ENCODE measurements at places on chromosomes 4 and X. TPM values are rescaled to one million over a fixed set of nuclear protein-coding genes. Genes with fewer than 3 reads are reported as not detected.

DNA sequence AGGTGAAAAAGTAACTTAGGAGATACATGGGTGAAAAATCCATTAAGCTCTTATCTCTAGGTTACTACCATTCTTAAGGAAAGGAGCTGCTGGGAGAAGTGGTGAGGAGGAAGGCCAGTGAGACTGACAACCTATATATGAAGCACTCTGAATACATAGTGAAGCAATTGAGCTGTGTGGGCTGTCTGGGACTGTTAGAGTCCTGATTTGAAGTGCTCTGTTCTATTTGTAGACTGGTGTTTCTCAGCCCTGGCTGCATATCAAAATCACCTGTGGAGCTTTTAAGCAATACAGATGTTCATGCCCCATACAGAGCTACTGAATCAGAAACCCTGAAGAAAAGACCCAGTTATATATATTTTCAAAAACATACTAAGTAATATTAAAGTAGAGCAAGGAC, 3.9 kb downstream of the SERTM2 start:
- DNase-seq = no peak
- no peak overlapping the region for H3K4me3 ChIP-seq
- peaks cover 21% of the 10 kb centered on the region for H3K4me1 ChIP-seq

GRCh38 chr4:162229670-162230069, 65.9 kb upstream of the FSTL5 start:
- no peaks in the 10 kb centered on the region for H3K27me3 ChIP-seq
- H3K4me3 ChIP-seq = no peak overlapping the region
- H3K36me3 ChIP-seq = no peaks in the 10 kb centered on the region

DNA sequence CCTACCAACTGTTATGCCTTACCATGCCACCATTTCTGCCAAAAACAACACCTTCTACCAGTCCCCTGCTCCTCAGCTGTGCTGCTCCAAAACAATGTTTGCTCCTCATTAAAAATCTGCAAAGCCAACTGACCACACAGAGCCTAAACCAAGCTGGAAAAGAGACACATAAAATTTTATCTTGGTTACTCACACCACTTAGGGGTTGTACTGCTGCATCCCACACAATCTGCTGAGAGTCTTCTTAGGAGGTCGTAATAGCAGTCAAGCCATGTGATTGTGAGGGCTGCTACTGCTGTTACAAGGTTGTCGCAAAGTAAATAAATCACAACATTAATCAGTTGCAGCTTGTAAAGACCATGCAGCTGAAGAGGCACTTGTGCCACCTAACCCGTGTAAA, 607.4 kb upstream of the FAM241A start:
- no peaks in the 10 kb centered on the region for H3K27me3 ChIP-seq
- no peak overlapping the region for H3K27ac ChIP-seq
- no peaks in the 10 kb centered on the region for H3K4me1 ChIP-seq
- no peaks in the 10 kb centered on the region for H3K36me3 ChIP-seq
- H3K4me3 ChIP-seq = no peak overlapping the region

DNA sequence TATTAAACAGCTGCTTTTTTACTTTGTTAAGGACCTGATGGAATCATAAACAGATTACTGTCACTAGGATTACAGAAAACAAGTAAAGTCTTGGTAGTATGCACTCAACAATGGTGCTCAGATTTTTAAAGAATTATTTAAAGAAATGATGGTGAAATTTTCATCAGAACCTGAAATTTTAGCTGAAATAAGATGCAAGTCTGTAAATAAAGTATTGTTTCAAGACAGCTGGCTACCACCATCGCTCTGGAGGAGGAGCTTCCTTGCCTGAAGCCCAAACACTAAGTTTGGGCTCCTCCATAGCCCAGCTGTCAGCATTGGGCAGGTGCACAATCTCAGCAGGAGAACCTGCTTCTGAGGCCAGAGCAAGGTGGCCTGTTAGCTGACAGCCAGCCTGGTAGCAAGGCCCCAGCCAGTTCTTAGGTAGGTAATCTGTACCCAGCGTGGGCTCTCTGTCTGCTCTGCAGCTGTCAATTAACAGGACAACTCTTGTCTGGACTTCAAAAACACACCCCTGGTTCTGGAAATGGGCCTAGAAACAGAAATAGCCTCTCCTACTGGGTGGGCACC, 4.6 kb downstream of the GAB1 start:
- H3K27me3 ChIP-seq = no peaks in the 10 kb centered on the region
- peaks cover 39% of the 10 kb centered on the region for H3K4me1 ChIP-seq
- no peaks in the 10 kb centered on the region for H3K36me3 ChIP-seq
- H3K27ac ChIP-seq = peak overlapping the region; percentile 67
- H3K4me3 ChIP-seq = no peak overlapping the region

DNA sequence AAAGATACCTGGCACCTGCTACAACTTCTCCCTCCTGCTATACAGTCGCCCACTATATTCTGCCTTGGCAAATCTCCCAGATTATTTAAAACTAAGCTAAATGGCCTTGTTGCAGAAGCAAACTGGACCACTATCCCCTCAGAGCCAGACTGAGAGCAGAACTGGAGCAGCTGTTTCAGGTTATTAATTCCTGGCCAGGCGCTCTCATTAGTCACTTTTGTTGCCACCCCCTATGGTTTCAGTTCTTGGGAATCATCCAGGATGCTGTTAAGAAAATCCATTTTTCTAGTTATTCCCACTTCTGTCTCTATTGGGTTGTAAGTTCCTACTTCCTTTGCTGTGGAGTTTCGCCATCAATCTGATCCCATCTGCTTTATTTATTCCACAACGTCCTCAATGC, 30.1 kb downstream of the ADGRA3 start:
- H3K27me3 ChIP-seq = no peaks in the 10 kb centered on the region
- DNase-seq = no peak
- H3K4me3 ChIP-seq = no peak overlapping the region

DNA sequence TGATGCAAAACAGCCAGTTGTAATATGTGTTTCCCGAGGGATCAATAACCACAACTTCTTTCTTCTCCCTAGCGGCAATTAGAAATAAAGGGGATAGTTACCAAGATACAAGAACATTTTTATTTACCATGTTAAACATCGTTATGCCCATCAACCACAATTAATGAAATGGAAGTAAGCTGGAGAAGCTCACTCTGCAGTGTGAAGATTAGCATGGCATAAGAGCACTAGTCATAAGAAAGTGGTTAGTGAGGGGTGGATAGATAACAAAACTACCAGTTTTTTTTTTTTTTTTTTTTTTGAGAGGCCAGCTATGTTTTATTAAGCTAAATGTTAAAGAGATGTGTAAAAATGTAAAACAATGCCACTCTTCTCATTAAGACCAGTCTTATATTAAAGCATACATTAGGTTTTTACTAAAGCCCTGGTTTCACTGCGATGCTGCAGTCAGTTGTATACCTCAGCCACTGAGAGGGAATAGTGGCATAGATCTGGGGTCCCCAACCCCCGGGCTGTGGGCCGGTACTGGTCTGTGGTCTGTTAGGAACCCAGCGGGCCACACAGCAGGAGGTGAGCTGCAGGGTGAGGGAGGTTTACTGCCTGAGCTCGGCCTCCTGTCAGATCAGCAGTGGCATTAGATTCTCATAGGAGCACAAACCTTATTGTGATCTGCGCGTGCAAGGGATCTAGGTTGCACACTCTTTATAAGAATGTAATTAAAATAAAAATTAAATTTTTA, 27.9 kb upstream of the NFXL1 start:
- DNase-seq = no peak
- H3K27ac ChIP-seq = no peak overlapping the region

- peaks cover 7% of the 10 kb centered on the region for H3K27me3 ChIP-seq
- DNase-seq = no peak
- no peak overlapping the region for H3K4me3 ChIP-seq
- no peak overlapping the region for H3K27ac ChIP-seq
- H3K36me3 ChIP-seq = no peaks in the 10 kb centered on the region
Observed at GRCh38 chr4:152240232-152240631, 295.7 kb downstream of the FBXW7 start.

GRCh38 chrX:145178268-145178667, 69.0 kb upstream of the SPANXN1 start:
- H3K36me3 ChIP-seq = no peaks in the 10 kb centered on the region
- no peaks in the 10 kb centered on the region for H3K4me1 ChIP-seq
- H3K27me3 ChIP-seq = no peaks in the 10 kb centered on the region
- H3K4me3 ChIP-seq = no peak overlapping the region
- DNase-seq = no peak
- no peak overlapping the region for H3K27ac ChIP-seq

GRCh38 chr4:184644553-184645307, 4.5 kb downstream of the CASP3 start:
- H3K27ac ChIP-seq = peak overlapping the region; percentile 18
- H3K4me1 ChIP-seq = peaks cover 36% of the 10 kb centered on the region
- DNase-seq = no peak
- H3K36me3 ChIP-seq = peaks cover 27% of the 10 kb centered on the region

DNA sequence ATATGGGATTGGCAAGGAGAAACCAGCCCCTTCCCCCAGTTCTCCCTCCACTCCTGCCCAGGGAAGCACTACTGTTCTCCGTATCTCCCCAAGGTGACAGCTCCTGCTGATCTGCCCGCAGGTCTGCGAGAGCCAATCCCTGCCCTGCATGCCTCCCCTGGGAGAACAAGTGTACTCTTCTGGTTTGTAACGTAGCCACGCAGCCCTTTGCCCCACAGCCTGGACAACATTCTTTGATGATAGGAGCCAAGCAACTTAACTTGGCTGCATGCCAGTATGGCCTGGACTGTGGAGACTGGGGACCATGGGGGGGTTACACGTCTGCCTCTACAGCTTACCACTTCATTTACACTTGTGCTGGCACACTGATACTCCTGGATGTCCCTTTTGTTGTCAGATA, 2.0 kb downstream of the STBD1 start:
- H3K27me3 ChIP-seq = peaks cover 4% of the 10 kb centered on the region
- DNase-seq = no peak
- peaks cover 6% of the 10 kb centered on the region for H3K36me3 ChIP-seq
- H3K4me1 ChIP-seq = peaks cover 5% of the 10 kb centered on the region
- peak overlapping the region; percentile 79 for H3K4me3 ChIP-seq

DNA sequence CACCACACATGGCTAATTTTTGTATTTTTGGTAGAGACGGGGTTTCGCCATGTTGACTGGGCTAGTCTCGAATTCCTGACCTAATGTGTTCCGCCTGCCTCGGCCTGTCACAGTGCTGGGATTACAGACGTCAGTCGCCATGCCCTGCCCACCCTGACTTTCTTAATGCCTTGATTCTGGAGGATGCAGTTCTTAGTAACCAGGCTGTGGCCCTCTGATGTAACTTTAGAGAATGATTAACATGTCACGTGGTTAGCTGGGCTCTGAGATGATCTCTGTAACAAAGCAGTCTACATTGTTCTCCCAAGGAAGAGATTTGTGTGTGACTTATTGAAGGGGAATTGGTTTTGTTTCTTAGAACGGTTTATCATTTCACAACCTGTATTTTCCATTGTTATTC, 30.6 kb downstream of the ANK2 start:
- no peak overlapping the region for H3K4me3 ChIP-seq
- DNase-seq = no peak
- H3K36me3 ChIP-seq = no peaks in the 10 kb centered on the region
- no peak overlapping the region for H3K27ac ChIP-seq
- peaks cover 9% of the 10 kb centered on the region for H3K4me1 ChIP-seq

DNA sequence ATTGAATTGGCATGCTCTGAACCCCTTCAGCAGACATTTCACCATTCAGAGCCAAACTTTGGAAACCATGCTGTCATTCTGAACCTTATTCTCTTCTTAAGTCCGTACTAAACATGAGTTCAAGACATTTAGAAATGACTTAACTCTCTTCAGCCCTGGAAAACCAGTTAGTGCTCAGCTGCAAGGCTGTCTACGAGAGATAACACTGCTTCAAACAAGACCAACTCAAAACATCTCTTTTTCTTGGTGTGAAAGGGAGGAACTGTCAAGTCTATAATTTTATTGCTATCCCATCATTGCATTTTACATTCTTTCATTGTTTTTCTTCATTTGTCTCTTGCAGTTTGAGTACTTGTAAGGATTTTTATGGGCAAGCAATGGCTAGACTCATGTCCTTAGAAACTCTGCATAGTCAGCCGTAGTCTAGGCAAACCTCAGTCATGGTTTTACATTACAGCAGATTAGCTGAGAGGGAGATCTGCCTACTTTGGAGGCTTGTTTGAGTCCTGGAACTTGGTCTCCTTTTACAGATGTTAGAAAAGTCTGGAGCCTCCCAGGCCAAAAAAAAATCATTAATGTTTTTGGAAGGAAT, 120.6 kb upstream of the JADE1 start:
- peaks cover 8% of the 10 kb centered on the region for H3K4me1 ChIP-seq
- no peak overlapping the region for H3K27ac ChIP-seq
- no peaks in the 10 kb centered on the region for H3K27me3 ChIP-seq
- no peak overlapping the region for H3K4me3 ChIP-seq

GRCh38 chr4:25702848-25703247, 47.2 kb downstream of the SLC34A2 start:
- no peak overlapping the region for H3K4me3 ChIP-seq
- no peak overlapping the region for H3K27ac ChIP-seq
- DNase-seq = no peak
- no peaks in the 10 kb centered on the region for H3K36me3 ChIP-seq
- H3K27me3 ChIP-seq = no peaks in the 10 kb centered on the region

- no peaks in the 10 kb centered on the region for H3K4me1 ChIP-seq
- H3K27ac ChIP-seq = peak overlapping the region; percentile 87
- no peak for DNase-seq
- peak overlapping the region; percentile 86 for H3K4me3 ChIP-seq
- H3K36me3 ChIP-seq = peaks cover 10% of the 10 kb centered on the region
Observed at GRCh38 chr4:143558823-143559756, 45.6 kb downstream of the SMARCA5 start.

DNA sequence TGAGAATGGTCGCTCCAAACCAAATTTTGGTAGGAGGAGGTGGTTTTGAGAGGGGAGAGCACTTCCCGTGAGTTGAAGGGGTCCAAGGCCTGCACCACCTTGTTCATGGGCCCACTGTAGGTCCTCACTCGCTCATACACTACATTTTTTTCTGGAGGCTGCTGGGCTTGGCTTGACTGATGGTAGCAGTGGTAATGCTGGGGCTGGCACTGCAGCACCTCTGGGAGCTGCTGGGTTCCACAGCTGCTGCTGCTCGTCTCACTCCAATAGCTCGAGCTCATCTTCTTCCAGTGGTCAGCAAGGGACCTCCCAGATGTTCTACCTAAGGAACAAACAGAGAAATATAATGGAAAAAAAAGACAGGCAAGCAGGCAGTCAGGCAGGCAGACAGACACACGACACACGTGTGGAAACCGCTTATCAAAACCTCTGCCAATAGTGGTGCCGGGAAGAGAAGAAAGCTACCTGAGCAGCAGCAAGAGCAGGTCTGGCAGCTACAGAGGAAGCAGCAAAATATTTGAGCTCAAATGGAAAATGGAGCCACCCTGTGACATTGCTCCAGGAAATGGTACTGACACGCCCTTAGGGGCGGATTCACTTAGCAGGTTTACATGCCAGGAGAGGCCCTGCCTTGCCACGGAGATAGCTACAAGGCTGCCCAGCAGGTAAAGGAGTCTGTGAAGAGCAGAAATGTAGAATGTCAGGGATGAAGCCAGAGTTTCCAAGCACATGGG, at the start of gene POF1B:
POF1B (minus strand) TSS at position 492 of the 734 bp plus-strand sequence; CDS start at position 281, 211 bp downstream.
- H3K4me1 ChIP-seq = peaks cover 6% of the 10 kb centered on the region
- peak within 1 kb of the TSS; percentile 70 for H3K27ac ChIP-seq

DEFB131A gene
- not detected for total RNA-seq

FAT4 gene
- total RNA-seq = 21.3 TPM

TRIM60 gene
- not detected for total RNA-seq

RGN gene
- 3.5 TPM for total RNA-seq

RASL11B gene
- total RNA-seq = 2.7 TPM

FGFR3 gene
- 44.3 TPM for total RNA-seq

CNOT6L gene
- total RNA-seq = 30.0 TPM

UGT2B15 gene
- 2.0 TPM for total RNA-seq

ABLIM2 gene
- 2.6 TPM for total RNA-seq

SLC49A3 gene
- total RNA-seq = 3.3 TPM
